ENCODE measurements at places on chromosomes 3 and 15. TPM values are rescaled to one million over a fixed set of nuclear protein-coding genes. Genes with fewer than 3 reads are reported as not detected.

Gene GPR62
- not detected for total RNA-seq

Gene ADIPOQ
- total RNA-seq: not detected

Gene CDHR4
- total RNA-seq: not detected

Gene ZNF385D
- not detected for total RNA-seq

Gene ZIC4
- total RNA-seq: not detected

Gene TRAT1
- 29.1 TPM for total RNA-seq

Gene C3orf20
- 0.18 TPM for total RNA-seq

Gene C3orf38
- total RNA-seq: 25.9 TPM

Gene SOX14
- not detected for total RNA-seq

Gene DNAH1
- total RNA-seq: 7.0 TPM

GRCh38 chr3:117692416-117692995 is 982.9 kb downstream of the TUSC7 start:
- DNase-seq: no peak

GRCh38 chr3:195583831-195584542 is at the start of gene APOD:
Gene APOD, minus strand, starts transcription at chr3:195583940. Its CDS starts 4,479 bp downstream, at chr3:195579461.
- DNase-seq: no peak

- no peak for DNase-seq
Measured at GRCh38 chr15:77784361-77785292, 151.9 kb upstream of the LINGO1 start.

- no peak for DNase-seq
Measured at GRCh38 chr15:89978914-89979313, 22.2 kb upstream of the ZNF710 start.

DNA sequence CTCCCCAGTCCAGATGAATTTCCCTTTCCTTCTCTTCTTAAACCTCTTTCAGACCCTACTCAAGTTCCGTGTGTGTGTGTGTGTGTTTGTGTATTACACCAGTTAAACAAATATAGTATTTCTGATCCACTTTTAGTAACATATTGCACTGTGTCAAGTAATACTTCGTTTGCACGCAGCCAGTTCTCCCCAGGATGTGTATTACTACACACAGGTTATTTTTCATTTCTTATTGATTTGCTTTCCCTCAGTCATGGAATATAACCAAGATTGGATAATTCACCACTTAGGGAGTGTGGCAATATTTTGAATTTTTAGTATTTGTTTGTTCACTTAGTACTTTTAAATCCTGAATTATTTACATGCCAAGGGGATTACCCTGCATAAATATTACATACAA is 667.0 kb downstream of the NR2F2 start:
- no peak for DNase-seq

DNA sequence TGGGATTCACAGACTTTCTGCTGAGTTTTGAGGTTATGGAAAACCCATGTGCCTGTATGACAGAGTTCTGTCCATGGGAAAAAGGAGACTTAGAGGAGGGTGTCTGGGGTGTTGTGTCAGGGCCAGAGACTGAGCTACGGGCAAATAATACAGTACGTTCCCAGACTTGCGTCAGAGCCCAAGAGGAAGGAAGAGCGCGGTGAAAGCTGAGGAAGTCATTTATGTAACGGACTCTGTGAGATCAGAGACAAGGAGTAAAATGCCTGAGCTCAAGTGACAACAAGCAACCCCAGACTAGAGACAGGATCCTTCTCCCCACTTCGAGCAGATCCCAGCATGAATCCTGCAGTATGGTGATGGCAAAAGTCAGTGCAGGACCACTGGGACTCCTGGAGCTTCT is 368.6 kb upstream of the MCTP2 start:
- DNase-seq: no peak

DNA sequence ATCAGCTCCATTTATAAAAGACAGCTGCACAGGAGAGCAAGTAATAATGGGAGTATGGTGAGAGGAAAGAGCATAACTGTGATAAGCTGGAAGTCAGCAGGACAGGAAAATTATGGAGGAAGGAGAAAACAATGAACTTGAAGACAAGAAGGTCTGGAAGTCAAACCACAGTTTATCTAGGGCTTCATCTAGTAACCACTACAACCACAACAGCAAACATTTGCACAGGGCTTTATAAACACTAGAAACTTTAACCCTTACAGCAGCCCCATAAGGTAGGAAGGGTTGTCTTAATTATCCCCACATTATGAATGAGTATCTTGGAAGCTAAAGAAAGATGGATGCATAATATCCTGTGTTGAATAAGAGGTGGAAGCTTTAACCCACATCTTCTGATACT is 820.8 kb downstream of the IGSF11 start:
- DNase-seq: no peak

- no peak for DNase-seq
Measured at GRCh38 chr3:16386561-16386960, 121.5 kb downstream of the OXNAD1 start.

DNA sequence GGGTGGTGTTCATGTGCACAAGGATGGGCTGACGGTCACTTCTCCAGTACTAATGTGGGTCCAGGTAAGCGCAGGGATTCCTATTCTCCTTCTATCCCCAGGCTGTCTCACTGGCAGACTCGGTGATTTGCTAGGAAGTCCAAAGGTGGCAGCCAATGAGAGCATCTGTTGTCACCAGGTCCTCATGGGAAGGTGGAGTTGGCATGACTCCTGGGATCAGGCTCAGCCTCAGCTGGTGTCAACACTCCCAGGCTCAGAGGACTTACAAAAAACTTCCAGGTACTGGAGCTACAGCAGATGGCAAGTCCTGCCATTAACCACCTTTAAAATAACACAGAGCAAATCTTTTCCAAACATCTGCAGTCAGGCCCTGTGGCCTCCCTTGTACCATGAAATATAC is 13.8 kb downstream of the XYLB start:
- no peak for DNase-seq

GRCh38 chr3:157089455-157090221 is 70.3 kb downstream of the CCNL1 start:
- DNase-seq: peak; percentile 7

DNA sequence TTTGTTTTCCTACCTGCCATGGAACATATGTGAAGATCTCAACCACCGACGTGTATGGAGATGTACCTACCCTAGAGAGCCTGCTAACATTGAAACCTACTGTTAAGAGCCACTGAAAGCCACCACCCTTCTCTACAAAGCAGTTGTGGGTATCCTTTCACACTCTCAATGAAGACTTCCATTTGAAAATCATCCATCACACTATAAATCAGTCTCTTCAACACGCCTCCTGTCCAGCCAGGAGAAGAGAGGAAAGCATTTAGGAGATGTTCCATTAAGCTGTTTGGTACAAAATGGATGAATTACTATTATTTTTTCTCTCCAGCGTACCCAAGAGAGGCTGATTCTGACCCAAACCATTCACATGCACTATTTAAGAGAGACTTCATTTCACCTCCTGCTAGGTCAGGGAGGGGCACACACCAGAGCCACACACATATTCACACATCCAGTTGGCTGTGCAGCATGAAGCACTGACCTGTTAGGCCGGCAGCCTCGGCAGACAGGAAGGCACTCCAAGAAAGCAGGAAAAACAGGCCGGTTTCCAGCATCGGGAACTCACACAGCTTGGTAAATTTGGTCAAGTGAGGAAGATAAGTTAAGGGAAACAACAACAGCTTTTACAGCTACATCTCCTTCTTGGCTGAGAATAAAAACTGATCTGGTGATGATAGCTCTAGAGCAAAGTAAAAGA is 274.5 kb downstream of the SLC9A9 start:
- no peak for DNase-seq

- DNase-seq: no peak
Measured at GRCh38 chr3:33277193-33277882, at the start of gene FBXL2. Gene FBXL2, plus strand, starts transcription at chr3:33277442. Its CDS starts 71 bp downstream, at chr3:33277513.

GRCh38 chr3:64329037-64329436 is 103.8 kb upstream of the PRICKLE2 start:
- DNase-seq: no peak

DNA sequence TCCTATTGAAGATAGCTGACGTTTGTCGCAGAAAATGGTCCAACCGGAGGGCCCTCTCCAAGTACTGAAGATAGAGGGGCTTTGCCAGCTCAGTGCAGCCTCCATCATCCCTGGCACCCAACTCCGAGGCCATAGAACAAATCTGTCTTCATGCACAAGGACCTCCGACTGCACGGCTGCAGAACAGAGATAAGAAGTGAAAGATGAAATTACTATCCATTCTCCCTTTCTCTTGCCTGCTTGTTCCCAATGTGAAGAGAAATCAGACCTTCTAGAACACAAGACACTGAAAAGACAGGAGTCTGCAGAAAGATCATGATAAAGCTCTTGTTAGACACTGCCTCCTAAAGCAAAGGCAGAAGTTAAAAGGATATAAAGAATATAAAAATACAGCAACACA is 19.9 kb downstream of the INO80 start:
- no peak for DNase-seq

DNA sequence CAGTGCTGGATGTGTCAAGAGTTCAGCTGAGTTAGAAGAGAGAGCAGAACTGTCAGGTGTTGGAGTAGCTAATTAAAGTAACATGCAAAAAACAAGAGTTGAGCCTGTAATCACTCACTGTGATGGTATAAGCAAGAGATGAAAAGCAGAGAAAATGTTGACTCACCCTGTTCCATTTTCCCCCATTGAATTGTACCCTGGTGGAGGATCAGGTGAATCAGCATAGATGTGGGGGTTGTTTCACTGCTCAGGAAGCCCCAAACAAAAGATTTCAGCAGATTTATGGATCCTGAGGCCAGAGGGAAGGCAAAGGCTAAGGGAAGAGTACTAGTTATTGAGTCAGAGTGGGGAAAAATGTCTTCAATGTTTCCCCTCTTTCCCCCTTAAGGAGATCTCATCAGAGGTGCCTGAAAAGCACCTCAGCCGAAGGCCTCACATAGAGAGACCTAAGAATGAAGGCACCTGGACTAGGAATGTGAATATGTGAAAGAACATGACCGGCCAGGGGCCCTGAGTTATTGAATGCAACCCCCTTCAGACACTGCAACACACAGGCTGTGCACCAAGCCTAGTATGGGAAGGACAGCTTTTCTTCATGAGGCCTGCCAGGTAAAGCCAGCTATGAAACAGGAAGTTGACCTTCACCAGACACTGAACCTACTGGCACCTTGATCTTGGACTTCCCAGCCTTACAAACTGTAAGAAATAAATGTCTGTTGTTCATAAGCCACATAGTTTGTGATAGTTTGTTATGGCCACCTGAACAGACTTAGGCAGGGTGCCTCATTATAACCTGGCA is 90.1 kb downstream of the TMCO5A start:
- no peak for DNase-seq

GRCh38 chr3:158463556-158463955 is 107.4 kb upstream of the MLF1 start:
- DNase-seq: no peak

GRCh38 chr15:68191555-68191954 is 13.6 kb downstream of the CALML4 start:
- no peak for DNase-seq
